NCI-H1417 treated with DMSO at 0.1 percent for 48 hours (cell line): ENCODE measurements at places on chromosomes 4 and X.

DNA sequence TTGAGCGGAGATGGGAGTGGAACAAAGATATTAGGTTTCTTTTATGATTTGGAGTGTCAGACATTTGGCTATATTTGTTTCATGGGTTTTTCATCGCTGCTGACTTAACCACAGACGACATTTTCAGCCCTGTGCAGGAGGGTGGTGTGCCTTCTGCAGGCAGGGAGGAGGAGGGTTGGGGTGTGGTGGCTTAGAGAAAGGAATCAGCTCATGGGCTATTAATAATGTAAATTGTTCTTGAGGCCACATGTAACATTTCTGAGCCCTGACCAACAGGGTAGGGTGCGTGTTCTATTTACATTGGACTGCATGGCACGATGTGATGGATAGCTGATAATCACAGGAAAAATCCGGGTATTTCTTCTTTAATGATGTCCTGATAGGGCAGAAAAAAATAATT is 67.6 kb downstream of the POLA1 start:
- no peak for DNase-seq

DNA sequence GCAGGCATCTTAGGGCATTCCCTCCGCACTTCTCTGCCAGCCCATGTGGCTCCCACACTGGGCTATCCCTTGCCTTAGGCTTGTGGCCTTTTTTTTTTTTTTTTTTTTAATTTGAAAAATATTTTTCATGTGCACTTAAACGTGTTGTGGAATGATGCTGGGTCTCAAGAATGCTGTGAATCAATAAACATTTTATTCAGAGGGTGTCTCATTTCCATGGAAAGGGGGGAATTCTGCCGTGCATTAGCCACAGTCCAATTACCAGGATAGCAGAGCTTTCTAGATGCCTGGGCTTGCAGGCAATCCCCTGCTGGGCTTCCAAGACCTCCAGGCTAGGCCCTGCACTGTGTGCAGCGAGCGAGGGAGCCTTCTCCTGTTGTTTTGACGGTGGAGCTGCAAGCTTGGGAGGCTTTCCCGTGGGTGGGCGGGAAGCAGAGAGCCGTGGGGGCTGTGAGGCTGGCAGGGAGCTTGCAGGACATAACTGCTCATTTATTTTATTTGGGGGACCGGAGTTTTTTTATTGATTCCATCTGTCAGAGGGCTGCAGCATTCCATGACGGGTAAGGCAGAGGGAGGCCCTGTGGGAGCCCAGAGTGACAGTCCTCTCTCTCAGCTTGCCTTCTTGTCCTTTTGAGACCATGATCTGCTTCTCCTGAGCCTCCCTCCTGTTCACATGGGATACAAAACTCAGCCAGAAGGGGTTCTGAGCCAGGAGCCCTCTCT is 2.6 kb upstream of the CPZ start:
- DNase-seq: no peak

GRCh38 chrX:31551913-31552312 is 480.1 kb upstream of the FTHL17 start:
- DNase-seq: no peak

DNA sequence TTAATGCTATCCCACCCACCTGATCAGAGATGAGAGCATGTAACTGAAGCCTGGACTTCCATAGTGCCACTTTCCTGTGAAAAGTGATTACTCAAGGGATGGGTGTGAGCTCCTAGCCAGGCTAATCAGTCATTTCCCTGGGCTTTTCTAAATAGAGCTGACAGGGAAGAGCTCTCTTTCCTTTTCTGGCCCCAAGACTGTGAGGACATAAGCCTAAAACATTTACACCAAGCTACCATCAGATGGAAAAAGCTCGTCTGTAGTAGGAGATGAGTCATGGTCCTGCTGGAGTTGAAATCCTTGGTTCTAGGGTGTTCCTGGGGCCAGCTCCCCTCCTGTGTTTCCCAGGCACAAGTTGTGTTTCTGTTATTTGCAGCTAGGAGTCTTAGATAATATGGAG is 52.4 kb upstream of the NDP start:
- DNase-seq: no peak

DNA sequence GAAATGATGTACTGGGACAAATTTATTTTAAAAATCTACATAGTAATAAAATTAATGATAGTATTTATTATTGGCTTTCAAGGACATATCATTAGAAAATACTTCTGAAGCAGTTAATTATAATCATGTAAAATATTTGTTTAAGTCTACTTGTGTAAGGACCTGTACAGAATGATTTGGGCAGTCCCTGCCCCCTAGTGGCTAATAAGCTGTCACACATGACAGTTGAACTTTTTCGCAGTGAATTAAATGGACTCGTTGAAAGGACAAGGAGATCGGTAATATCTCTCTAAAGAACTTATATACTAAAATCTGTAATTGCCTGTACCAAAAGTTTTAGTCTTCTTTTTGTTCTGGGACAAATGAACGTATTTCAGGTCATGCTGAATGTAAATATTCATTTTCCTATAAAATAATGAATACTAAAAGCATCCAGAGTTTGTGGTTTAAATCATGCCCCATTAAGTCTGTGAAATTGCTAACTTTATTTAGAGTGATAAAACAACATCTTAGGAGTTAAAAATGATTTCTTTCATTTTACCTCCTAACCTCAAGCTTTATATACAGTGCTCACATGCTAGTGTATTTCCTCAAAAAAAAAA is 13.6 kb downstream of the EXOC1 start:
- peak; percentile 1 for DNase-seq

DNA sequence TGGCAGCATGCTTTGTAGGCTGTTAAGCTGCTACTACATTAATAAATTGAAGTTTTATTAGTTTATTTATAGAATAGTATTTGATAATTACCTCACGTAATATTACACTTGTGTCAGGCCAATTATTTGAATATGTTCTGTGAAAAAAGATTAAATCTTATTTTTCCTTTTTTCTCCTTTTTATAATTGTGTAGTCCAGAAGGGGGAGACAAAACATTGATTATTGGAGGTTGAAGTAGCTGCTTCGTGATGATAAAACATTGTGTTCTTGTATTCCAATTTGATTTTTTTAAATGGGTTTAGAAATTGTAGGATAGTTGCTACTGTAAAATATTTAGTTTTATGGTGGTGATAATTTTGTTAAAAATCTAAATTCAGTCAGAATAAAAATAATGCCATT is 85.7 kb downstream of the DIAPH2 start:
- DNase-seq: no peak

DNA sequence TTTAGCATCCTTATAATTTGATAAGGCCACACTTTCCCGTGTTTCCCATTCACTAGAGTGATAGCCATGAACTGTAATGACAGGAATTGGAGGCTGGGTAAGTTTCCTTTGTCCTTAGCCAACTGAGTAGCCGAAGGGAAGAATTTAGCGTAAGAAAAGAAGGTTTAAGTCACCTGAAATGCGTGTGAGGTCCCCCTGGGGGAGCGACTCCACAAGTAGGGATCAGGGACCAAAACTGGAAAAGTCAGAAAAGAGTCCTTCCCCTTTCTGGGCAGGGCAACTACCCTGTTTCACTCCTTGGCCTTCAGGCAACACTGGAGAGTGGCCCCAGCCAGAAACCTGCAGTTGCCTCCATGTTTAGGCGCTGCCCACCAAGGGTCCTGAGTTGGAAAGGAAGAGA is 81.6 kb upstream of the MED14 start:
- DNase-seq: no peak

DNA sequence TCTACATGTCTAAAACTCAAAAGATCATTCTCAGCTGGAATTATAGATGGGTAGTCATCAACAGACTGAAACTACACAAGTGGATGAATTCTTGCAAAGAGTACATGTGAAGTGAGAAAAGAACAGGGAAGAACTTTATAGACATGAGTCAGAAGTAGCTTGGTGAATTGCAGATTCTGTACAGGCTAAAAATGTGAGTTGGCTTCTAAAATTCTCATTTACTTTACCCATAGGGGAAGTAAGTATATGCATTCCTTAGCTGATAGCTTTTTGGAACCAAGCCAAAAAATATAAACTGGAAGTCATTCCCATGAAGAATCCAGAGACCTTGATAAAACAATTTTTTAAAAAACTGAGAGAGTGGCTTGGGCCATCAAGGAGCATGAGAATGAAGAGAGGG is 584.2 kb upstream of the FTHL17 start:
- no peak for DNase-seq

DNA sequence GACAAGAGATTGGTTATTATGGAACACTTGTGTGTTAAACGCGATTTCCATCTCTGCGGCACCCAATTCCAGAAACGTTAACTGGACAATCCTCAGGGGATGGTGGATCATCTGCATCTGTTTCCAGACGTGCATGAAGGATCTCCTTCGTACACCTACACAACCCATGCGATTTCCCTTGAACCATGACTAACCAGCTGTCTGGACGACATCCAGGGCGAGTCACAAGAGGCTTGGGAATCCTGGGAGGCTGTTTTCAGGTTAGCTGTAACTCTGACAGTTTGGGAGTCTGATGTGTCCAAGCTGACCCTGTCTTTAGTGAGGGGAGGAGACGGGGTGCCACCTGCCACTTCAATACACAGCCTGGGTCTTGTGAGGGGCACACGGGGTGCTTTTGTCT is 84.5 kb downstream of the GATB start:
- DNase-seq: no peak

DNA sequence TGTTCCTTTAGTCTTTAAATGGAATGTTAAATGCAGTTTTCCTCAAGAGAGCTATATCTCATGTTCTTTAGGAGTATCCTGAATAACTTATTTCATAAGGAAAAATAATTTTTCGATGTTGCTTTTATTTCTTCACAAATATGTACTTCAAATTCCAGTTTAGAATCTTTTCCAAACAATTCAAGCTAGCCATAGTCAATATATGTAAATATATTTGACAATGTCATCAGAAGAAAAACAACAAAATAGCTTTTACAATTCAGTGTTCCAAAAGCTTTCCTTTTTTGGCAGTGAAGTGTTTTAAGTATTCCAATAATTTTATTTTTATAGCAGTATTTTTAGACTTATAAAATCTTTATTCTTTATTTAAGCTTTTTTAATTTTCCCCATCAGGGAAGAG is 1532.0 kb downstream of the PCDH18 start:
- DNase-seq: no peak

- no peak for DNase-seq
Measured at GRCh38 chrX:133415276-133416105, at the start of gene GPC4. Gene GPC4 (minus strand): TSS chrX:133415489. CDS start chrX:133414965, 524 bp downstream.

DNA sequence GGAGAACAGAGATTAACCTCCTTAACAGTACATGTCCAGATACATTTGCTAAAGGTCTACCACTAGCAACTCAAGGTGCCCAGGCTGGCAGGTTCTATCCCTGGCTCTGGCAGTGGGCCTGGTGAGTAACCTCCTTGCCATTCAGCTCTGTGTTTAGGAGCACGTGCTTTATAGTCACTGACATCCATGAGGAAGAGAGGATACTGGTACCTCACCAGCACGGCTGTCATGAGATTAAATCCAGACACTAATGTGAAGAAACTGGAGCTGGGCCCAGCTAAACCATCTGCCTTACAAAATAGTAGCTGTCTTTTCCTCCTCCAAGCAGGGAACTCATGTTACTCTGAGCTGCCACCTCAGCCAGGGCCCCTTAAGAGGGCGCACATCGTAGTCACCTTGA is 45.3 kb downstream of the GPRASP3 start:
- DNase-seq: no peak

GRCh38 chr4:7763788-7764187 is 175.9 kb downstream of the AFAP1 start:
- no peak for DNase-seq

DNA sequence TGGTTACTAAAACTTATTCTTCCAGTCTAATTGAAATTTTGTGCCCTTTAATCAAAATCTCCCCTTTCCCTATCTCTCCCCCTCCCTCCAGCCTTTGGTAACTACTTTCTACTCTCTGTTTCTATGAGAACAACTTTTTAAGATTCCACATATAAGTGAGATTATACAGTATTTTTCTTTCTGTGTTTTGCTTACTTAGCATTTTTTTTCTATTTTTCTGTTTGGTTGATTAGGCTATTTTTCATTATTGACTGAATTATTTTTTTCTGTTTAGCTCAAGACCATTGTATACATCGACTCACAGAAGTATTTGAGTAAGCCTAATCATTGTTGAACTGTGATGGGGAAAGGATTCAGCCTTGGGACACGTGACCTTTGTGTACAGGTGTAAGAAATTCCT is 116.4 kb downstream of the PHEX start:
- DNase-seq: no peak

GRCh38 chrX:66015152-66015831 is 24.6 kb downstream of the VSIG4 start:
- no peak for DNase-seq

DNA sequence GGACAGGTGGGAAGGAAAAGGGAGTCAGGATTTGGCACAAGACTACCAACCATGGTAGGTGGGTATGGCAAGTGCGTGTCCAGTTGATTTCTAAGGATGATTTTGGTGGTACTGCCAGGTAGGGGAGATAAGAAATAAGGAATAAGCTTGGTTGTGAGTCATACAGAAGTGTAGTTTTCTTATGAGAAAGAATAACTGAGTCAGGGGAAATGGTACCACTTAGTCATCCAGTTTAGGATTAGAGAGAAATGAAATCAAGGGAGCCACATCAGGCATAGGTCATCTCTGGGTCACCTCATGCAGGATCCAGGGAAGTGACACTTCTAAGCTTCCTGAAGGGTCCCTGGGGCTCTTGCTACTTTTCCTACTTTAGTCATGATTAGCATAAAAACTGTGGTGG is 107.1 kb upstream of the C1GALT1C1 start:
- no peak for DNase-seq

GRCh38 chr4:5357870-5358269 is 306.6 kb downstream of the STK32B start:
- DNase-seq: no peak

GRCh38 chr4:106715825-106716224 is 320.3 kb downstream of the DKK2 start:
- DNase-seq: no peak

DNA sequence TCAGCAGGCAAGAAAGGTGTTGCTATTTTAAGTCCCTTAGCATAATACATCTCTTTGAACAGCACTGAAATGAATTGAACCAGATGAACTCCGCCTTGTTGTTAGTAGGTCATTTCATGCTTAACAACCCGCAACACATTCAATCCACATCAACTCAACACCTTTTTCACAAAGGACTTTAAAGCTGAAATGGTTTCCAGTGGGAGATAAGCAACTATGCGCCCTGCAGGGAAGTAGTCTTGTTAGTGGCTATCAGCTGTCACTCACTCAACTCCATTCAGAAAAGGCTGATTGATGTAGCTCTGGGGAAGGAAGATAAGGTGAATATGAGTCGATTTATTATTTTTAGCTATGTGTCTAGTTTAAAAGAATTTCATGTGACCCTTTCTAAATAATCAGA is 46.0 kb downstream of the ATP8A1 start:
- no peak for DNase-seq
